ENCODE measurements at places on chromosomes 2 and 18.

DNA sequence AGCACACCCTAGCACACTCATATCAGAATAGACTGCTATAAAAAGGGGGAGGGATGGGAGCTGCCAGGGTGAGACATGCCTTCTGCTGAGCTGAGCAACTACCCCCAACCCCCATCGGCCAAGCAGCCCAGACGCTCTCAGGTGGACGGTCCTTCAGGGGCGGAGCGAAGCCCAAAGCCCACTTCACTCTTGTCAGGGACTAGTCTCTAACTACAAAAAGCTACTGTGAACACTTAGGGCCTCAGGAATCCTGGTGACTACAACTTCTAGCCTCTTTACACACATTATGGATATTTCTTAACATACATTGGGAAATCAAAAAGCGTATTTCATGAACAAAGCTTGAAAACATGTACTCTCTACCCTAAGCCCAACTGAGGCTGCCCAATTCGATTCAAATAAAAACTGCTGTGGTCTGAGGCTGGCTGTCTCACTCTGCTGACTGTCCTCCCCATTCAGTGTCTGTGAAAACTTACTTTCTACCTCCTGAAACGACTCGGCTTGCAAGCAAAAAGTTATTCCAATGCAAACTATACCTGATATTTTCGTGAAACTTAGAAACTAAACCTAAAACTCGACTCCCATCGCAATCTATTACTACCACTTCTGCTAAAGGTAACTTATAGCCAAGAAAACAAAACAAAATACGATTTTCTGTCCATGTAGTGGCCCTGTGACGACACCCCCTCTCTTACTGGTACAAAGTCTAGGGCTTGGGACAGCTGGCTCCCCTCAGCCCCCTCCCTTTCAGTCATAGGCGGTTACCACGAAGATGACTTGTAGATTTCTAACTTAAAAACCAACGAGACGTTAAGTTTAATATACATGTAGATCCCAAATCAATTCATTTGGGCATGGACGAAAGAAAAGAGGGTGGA lies 1.2 kb downstream of the SERTAD2 start:
- no peak for DNase-seq

- DNase-seq, result no peak
These were observed 60.4 kb downstream of the COL4A4 start for GRCh38 chr2:227103583-227103982.

- no peak for DNase-seq
These were observed 99.4 kb downstream of the CRIM1 start for GRCh38 chr2:36455011-36455410.

DNA sequence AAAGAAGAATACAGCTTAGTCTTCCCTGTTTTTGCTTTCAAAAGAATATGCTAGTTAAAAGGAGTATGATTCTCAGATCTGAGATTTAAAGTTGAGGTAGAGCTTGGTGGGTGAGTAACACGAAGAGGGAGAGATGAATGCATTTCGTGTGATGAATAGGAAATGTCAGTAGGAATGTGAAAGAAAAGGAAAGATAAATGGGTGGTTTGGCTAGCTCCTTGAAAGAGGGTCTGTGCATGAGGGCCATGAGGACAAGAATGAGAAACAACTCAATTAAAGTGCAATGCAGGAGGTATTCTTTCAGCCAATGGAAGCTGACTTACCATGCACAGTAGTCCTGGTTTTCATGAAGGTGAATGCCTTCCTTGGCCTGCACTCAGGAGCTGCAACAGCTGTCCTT lies 248.2 kb downstream of the HNMT start:
- no peak for DNase-seq

All from mesenteric fat pad (tissue), 1 donor.